SIG-M5 (cell line): ENCODE measurements at places on chromosomes 11 and 22.

DNA sequence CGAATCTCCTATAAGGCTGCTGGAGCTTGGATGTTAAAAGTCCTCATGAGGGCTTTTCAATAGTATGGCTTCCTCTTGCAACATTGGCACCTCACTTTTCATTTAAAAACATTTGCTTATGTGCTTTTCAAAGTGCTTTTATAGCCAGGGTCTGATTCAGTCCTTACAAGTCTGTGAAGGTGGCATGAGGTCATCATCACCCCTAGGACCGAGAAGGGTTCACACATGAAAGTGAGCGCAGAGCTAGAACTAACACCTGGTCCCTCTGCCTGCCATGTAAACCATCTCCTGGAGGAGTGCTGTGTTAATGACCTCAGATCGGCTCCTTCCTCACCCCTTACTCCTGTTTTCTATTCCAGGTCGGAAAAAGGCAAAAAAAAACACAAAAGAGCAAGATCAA lies 12.2 kb upstream of the LMO2 start:
- no peak for DNase-seq

DNA sequence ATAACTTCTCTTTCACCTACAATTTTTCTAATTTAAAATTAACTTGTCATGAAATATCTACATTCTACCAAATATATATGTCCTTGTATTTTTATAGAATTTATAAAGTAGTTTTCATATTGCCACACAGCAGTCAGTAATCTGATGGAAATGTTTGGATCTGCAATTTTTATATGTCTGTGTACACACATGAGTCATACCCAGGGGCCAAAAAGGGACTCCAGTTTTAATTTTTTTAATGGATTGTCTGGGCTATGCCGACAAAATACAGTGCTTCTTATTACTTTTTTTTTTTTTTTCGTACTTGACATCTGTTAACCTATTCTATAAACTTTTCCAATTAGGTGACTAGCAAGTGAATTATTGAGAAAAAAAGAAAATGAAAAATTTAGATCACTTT lies 6.3 kb downstream of the GUCY1A2 start:
- no peak for DNase-seq

GRCh38 chr22:24685531-24686190 lies 82.7 kb downstream of the GGT1 start:
- no peak for DNase-seq

DNA sequence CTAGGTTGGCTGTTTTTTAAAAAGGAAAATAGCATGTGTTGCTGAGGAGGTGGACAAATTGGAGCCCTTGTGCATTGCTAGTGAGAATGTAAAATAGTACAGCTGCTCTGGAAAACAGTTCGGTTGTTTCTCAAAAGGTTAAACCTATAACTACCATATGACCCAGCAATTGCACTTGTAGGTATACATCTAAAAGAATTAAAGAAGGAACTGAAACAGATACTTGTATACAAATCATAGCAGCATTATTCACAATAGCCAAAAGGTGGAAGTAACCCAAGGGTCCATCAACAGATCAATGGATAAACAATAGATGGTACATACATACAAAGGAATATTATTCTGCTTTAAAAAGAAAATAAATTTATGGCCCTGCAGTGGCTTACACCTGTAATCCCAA lies 111.4 kb downstream of the CSTPP1 start:
- DNase-seq = no peak
